ENCODE measurements at places on chromosomes 2 and 18. TPM values are rescaled to one million over a fixed set of nuclear protein-coding genes. Genes with fewer than 3 reads are reported as not detected.

- H3K4me1 ChIP-seq, result no peaks in the 10 kb centered on the region
- H3K4me3 ChIP-seq, result no peak overlapping the region
- no peaks in the 10 kb centered on the region for H3K36me3 ChIP-seq
- no peak overlapping the region for H3K27ac ChIP-seq
- H3K27me3 ChIP-seq, result no peaks in the 10 kb centered on the region
These were observed 98.1 kb upstream of the SH3BP4 start for GRCh38 chr2:234853729-234854128.

DNA sequence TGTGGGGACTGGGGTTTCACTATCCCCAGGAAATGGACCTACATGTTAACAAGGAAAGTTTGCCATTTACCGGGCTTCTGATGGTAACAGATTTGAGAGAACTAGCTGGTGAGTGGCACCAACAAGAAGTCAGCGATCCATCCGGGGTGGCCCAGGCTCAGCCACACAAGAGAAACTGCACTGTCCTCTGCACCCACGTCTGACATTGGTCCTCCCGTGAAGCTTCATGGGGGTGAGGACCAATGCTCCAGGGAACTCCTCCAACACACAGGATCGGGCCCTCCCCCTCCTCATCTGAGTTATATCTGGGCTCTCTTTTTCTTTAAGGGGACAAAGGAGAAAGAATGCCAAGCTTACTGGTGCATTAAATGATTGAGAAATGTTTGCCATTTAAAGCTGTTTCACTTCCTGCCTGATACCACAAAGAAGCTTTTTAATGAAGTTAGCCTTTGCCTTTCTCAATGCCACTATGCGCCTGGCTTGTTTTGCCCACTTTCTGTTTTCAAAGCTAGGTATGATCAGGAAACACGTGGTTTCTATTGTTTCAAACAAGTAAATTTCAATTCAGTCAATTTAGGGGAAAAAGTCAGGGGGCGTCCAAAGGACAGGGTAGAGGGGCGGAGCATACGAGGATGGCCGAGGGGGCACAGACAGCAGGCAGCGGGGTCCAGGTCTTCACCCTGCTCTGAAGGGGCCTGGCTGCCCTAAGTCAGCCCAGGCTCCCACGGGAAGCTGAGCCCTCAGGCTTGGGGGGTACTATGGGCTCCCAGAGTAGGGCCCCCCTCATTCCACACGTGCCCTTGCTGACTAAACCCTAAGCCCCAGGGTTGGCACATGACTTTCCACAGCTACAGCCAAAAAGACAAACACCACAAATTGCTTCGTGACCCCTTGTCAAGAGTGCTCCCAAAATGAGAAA is 204.0 kb upstream of the ID2 start:
- H3K36me3 ChIP-seq, result no peaks in the 10 kb centered on the region
- no peak overlapping the region for H3K4me3 ChIP-seq
- H3K27me3 ChIP-seq, result no peaks in the 10 kb centered on the region
- peaks cover 4% of the 10 kb centered on the region for H3K4me1 ChIP-seq
- H3K27ac ChIP-seq, result no peak overlapping the region

GRCh38 chr18:36628435-36629137 is 200.2 kb downstream of the TPGS2 start:
- H3K4me3 ChIP-seq, result no peak overlapping the region
- H3K27ac ChIP-seq, result peak overlapping the region; percentile 42
- H3K36me3 ChIP-seq, result no peaks in the 10 kb centered on the region
- no peak for DNase-seq

DNA sequence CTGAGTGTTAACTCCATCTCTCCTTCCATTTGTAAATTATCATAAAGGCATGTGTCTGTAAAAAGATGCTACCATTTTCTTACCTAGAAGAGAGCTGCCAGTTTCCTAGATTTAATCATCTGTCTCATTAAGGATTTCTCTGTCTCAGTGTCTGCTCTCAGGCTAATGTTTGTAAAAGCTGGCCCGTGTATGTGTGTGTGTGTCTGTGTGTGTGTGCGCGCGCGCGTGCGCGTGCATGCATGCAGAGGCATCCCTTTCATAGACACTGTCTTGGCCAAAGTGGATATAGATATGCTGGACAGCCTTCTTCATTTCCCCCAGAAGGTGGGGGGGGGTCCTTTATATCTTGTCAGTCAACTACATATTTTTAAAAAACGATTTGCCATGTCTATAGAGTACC is 18.9 kb downstream of the MGAT5 start:
- H3K36me3 ChIP-seq, result no peaks in the 10 kb centered on the region
- peaks cover 3% of the 10 kb centered on the region for H3K4me1 ChIP-seq
- no peak for DNase-seq

DNA sequence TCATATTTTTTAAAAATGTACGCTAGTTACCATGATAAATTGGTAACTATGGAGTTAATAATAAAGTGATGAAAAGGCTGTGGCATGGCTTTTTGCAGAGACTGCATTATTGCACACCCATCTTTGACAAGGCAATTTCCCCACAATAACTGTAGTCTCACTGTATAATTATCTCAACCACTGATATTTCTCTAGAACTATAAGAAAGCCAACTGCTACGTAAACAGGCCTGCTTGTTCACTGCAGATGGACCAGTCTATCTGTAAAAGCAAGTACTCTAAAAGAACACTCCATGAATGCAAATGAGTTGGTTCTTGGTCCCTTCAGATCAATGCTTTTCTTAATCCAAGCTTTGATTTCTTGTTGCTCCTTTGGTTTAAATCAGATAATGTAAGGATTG is 218.7 kb downstream of the RBM43 start:
- H3K4me1 ChIP-seq, result peaks cover 20% of the 10 kb centered on the region
- H3K27ac ChIP-seq, result no peak overlapping the region
- H3K27me3 ChIP-seq, result no peaks in the 10 kb centered on the region
- DNase-seq, result no peak

- no peak overlapping the region for H3K27ac ChIP-seq
- no peaks in the 10 kb centered on the region for H3K36me3 ChIP-seq
- no peaks in the 10 kb centered on the region for H3K4me1 ChIP-seq
- no peak overlapping the region for H3K4me3 ChIP-seq
- no peak for DNase-seq
- H3K27me3 ChIP-seq, result no peaks in the 10 kb centered on the region
These were observed 490.3 kb downstream of the CCDC85A start for GRCh38 chr2:56674084-56674483.

MYO3B gene
- 0.82 TPM for total RNA-seq

TMEM178A gene
- 4.0 TPM for total RNA-seq

IL1F10 gene
- total RNA-seq, result not detected

Measured in lung (tissue), 17 donors.